ENCODE measurements at places on chromosomes 13 and 19.

GRCh38 chr13:23593148-23593547 lies 22.9 kb downstream of the TNFRSF19 start:
- DNase-seq, result no peak

DNA sequence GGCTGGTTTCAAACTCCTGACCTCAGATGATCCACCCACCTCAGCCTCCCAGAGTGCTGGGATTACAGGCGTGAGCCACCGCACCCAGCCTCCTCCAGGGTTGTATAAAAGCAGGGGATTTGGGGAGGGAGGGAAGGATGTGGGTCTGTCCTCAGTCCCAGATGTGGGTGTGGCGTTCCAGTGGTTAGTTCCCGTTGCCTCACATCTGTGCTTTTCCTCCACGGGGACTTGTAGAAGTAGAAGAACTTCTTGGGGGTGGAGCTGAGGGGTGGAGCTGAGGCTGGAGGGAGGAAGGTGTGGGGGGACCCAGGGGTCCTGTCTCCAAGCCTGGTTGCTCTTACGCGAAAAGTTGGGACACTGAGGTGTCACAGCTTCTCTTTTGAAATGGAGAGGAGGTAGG lies 514 bp upstream of the MCEMP1 start:
- no peak for DNase-seq

DNA sequence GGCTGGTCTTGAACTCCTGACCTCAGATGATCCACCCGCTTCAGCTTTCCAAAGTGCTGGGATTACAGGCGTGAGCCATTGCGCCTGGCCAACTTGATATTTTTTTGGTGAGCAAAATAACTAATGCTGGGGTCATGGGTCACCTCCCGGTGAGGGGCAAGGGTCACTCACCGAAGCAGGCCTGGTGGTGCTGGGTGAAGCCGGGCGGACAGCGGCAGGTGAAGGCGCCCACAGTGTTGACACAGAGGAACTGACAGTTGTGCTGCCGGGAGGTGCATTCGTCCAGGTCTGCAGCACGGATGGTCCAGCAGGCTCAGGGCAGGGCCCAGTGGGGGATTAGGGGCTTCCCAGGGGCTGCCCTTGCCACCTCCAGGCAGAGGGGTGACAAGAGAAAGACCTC lies 28.3 kb downstream of the CCL25 start:
- no peak for DNase-seq

- DNase-seq, result no peak
Observed at GRCh38 chr19:38134540-38135149, 89.4 kb downstream of the DPF1 start.

GRCh38 chr19:53019684-53020083 lies 6.0 kb downstream of the ERVV-1 start:
- DNase-seq, result no peak

DNA sequence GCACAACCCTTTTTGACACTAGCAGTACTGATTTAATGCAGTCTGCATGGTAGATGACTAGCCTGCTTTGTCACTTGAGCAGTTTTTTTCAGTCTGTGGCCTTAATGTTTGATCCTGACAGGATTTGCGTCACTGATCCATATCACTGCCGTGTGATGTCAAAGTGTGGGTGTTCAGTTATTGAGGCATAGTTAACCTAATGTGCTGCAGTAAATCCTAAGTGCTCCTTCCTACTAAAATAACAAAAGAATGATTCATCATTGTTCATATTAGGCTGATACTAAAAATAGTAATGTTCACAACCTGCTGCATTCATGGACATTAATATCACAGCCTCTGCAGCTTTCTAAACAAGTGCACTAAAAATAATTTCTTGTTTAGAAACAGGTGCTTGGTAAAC lies 121.9 kb upstream of the MLNR start:
- DNase-seq, result no peak

- no peak for DNase-seq
Observed at GRCh38 chr13:75806117-75806516, 170.0 kb downstream of the LMO7 start.

GRCh38 chr19:22144394-22144793 lies 52.4 kb downstream of the ZNF676 start:
- DNase-seq, result no peak

GRCh38 chr13:73366241-73366640 lies 307.4 kb downstream of the KLF5 start:
- no peak for DNase-seq
